Left renal cortex interstitium (tissue), 4 donors: ENCODE measurements at places on chromosomes 7 and 10. TPM values are rescaled to one million over a fixed set of nuclear protein-coding genes. Genes with fewer than 3 reads are reported as not detected.

DNA sequence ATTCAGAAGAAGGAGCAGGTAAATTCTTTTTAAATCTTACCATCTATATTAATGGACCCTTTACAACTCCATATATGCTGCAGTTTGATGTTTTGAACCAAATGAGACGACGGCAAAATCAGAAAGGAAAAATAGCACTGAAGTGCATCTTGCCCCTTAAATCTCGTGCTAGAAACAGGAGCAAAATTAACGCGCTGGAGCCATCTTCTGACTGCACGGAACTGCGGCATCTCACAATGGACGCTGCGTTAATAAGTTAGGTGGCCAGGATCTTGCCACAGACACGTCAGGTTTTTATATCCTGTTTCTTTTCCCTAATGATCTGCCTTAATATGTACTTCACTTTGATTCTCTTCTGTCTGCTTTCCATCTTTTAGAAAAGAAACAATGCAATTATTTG is 354.5 kb downstream of the TFEC start:
- no peak for DNase-seq

- no peak for DNase-seq
Observed at GRCh38 chr10:54266395-54266794, 534.6 kb downstream of the PCDH15 start.

DNA sequence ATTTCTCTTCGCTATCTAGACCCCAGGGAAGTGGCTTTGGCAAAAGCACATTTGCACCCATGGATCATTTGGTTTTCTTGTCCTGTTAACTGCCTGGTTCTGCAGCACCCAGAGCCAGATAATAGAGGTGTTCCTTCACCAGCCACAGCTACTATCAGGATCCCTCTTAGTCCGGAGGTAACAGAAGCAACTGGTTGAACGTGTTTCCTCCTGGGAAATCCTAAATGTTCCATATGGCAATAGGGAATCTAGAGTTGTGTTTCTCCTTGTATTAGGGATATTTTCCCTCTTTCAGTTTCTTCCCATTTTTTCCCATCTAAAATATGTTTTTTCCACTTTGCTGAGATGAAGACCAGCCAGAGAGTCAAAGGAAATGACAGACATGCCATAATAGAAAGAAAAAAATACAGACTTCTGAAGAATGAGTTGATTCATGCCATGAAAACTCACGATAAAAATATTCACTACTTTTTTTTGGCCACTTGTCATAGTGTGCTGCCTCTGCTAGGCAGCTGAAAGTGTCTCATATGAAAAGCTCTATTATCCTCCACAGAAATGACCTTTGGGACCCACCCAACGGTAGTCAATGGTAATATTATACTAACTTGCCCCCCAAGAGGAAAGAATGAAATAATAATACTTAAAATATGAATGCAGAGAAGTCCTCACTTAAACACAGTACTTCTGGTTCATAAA is 472.8 kb downstream of the KCNMA1 start:
- DNase-seq: no peak

DNA sequence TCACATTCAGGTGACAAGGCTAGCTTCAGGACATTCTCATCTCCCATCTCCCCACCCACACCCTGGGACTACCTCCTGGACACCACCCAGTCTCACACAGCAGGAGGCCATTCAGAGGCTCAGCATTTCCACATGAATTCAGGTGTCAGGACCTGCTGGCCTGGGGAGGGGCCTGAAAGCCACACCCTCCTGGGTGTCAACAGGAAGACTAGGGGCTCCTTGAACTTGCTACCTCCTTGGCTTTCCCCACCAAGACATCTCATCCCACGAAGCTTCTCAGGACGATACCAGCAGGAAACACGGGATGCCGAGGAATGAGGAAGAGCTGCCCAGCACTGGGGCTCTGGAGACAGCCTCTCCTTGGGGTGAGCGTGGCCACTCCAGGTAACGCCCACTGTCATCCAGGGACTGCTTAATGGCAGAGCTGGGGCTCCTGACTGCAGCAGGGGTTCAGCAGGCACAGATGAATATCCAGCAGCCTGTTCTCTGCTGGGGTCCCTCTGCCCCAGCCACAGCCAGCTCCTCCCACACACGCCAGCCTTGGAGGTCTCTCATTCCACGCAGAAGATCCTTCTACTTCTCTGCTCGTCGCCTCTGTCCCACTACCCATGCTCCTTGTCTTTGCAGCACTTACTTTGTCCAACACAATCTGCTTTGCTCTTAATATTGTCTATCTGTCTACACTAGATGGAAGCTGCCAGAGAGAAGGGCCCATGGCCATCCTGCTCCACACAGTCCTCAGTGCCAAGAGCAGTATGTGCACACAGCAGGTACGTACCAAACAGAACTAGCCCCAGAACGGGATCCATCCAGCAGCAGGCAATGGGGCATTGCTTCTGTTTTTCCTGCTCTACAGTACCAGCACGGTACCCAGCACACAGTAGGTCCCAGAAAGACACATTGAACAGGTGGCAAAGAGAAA is 88.7 kb downstream of the FAM53B start:
- DNase-seq: no peak

- DNase-seq: no peak
Observed at GRCh38 chr10:72904806-72905205, 11.3 kb downstream of the OIT3 start.

- no peak for DNase-seq
Observed at GRCh38 chr7:79461660-79462059, 8.2 kb upstream of the MAGI2 start.

GRCh38 chr10:34702093-34702937 is 112.8 kb downstream of the PARD3 start:
- DNase-seq: no peak

- DNase-seq: no peak
Observed at GRCh38 chr10:11302181-11302580, 284.5 kb downstream of the CELF2 start.

DNA sequence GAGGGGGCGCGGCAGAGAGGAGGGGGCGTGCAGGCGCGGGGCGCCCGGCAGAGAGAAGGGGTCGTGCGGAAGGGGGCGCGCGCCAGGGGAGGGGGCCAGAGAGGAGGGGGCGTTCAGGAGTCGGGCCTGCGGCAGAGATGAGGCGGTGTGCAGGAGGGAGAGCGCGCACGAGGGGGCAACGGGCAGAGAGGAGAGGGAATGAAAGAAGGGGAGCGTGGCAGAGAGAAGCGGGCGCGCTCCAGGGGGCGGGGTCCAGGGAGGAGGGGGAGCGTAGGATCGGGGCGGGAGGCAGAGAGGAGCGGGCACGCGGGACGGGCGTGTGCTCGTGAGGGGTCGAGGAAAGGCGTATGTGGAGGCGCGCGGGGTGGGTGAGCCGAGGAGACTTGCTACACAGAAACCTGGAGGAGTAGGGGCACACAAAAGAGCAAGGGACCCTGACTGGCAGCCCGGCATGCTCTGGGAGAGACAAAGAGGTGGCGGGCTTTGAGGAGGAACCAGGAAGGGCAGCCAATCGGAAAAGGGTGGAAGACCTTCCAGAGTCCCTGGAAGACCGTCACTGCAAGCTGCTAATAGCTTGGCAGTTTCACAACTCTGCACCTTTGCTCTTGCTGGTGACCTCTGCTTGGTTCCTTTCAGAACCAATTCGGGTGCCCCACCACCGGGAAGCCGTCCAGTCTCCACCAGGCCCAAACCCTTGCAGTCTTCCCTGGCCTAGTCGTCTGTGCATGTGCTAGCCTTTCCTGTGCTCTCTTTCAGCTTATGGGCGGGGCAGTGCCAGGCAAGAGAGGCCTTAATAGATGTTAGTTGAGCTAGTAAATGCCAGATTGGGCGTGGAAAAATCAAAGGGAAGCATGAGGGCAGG is 639 bp downstream of the DYDC2 start:
- peak; percentile 34 for DNase-seq

DNA sequence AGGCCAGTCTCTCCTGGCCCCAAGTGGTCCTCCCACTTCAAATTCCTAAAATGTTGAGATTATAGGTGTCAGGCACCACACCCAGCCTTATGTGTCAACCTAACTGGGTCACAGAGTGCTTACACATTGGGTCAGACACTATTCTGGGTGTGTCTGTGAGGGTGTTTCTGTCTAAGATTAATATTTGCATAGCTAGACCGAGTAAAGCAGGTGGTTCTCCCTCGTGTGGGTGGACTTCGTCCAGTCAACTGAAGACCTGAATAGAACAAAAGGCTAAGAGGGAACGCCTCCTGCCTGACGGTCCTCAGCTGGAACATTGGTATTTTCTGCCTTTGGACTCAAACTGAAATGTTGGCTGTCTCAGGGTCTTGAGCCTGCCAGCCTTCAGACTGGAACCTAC is 11.5 kb downstream of the PPIF start:
- no peak for DNase-seq

- no peak for DNase-seq
Observed at GRCh38 chr10:132595854-132596253, 58.3 kb downstream of the INPP5A start.

DNA sequence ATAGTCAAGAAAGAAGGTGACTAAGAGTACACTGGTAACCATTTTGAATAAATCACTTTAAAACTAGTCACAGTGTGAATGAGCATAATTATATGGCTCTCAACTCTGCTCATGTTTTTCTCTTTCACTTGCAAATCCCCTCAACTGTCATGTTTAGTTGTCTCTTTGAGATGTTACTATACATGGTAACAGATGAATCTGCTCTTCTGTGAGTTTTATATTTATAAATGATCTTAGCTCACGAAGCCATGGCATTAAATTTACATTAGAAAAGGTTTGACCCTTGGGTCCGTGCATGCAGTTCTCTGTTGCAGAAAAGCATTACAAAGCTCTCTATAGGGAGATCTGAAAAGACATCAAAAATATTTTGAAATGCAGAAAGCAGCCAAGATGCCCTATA is 33.0 kb upstream of the LRRTM3 start:
- no peak for DNase-seq

GRCh38 chr7:130150587-130150986 is 54.6 kb downstream of the TMEM209 start:
- DNase-seq: no peak

DNA sequence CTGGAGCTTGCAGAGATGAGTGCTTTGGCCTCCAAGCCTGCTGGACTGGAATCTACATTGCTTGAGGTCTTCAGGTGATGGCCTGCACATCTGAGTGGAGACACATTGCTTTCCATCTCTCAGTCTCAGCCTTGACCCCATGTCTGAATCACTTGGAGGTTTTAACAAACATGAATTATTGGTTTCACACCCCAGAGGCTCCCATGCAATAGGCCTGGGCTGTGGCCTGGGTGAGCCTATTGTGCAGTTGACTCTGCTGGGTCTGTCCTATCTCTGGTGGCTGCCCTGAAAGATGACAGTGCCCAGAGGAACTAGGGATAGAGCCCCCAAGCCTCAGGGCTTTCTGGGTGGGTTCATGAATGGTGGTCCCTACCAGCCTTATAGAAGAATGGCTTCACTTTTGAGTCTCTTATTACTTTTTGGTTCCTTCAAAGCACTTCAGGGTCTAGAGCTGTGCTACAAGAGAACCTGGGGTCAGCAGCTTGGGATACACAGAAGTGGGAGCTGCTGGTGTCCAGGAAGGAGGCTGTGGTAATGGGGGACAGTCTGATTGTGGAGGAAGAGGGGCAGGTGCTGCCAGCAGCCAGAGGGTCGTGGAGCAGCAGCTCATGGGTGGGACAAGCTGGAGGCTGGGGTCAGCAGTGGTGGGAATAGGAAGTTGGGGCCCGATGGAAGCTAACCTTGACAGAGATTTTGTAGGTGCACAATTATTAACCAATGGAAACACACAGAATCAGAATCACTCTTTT is 5.5 kb downstream of the RAMP3 start:
- no peak for DNase-seq

DNA sequence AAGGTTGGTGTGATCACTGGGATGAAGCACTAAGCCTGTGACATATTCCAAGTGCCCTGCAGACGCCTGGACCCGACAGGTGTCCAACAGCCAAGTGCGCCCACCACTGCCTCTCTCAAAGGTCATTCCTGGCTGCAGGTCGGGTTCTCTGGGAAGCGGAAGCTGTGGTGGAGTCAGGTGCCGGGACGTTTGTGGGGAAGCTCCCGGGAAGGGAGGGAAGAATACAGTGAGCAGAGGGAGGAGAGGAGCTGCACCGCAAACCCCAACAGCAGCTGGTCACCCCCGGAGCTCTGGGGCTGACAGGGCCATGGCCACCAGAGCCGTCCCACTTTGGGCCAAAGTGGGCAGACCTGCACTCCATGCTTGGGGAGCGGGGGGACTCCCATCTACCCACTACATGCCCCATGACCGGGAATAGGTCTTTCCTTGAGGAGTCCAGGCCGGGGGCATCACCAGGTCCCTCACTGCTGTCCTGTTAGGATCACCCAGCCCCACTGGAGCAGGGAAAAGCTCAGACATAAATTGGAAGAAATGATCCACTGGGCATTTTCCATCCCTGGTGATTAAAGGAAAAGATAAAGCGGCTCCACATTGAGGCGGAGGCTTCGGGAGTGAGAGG is 84.5 kb upstream of the PPP2R2D start:
- no peak for DNase-seq

DNA sequence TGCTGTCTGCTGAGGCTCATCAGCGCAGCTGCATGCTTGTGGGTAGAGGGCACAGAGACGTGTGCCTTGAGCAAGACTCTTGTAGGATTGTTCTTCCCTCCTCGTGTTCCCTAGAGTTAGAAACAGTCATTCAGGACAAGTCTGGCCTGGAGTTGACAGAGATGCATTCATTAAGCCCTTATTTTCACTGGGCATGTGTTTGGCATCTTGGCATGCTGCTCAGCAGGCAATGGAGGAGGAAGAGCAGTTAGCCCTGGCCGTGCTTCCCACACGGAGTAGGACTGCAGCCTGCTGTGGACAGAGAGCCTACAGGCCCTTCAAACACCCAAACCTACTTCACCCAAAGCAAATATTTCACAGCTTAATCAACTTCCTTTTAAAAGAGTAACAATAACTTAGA is 73.0 kb upstream of the GJD4 start:
- DNase-seq: no peak

DNA sequence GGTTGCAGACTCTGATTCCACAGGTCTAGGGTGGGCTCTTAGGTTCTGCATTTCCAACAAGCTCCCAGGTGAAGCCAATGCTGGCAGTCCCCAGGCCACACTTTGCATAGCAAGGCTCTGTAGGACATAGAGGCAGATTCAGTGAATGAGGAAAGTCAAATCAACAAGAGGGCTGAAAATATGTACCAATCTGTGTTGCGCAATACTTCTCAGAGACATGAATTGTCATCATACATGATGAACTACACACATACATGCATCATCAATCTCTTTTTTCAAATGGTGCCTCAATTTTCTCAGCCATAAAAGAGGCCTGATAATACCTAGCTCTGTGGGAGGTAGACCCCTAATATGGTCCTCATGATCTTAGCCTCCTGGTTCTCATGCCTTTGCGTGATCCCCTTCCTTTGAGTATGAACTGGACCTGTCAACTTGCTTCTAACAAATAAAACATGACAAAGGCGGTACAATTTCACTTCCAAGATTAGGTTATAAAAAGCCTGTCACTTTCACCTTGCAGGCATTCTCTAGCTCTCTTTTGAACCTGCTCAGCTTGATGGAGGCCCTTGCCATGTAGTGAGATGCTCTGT is 49.0 kb downstream of the PIK3CG start:
- DNase-seq: no peak

Gene ZNF485
- 4.1 TPM for polyA plus RNA-seq

Gene TUBGCP2
- 69.6 TPM for polyA plus RNA-seq

Gene CALN1
- polyA plus RNA-seq: 0.75 TPM

Gene VWDE
- polyA plus RNA-seq: 5.9 TPM

Gene PIP
- not detected for polyA plus RNA-seq

Gene MPP7
- 8.6 TPM for polyA plus RNA-seq

Gene PPP1R3A
- polyA plus RNA-seq: not detected

Gene TRIL
- 56.4 TPM for polyA plus RNA-seq
